ENCODE measurements at places on chromosomes 6 and 20.

DNA sequence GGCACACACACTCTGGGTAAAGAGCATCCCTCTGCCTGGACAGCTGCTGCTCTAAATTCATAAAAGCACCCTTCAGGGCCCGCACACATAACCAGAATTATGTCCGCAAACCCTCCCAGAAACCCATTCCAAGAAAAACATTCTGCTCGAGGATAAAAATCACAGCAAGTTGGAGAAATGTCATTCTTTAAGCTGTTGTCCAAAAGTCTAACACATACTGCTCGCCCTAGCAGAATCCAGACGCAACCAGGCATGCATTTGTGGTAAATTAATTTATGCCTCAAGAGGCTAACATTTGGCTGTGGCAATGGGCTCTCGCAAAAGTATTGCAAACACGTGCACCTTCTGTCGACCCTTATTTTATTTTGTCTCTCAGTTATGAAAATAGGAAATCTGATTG, 116.1 kb upstream of the INSM1 start:
- DNase-seq: no peak

GRCh38 chr6:166575205-166575604, 11.3 kb downstream of the RAMACL start:
- no peak for DNase-seq

DNA sequence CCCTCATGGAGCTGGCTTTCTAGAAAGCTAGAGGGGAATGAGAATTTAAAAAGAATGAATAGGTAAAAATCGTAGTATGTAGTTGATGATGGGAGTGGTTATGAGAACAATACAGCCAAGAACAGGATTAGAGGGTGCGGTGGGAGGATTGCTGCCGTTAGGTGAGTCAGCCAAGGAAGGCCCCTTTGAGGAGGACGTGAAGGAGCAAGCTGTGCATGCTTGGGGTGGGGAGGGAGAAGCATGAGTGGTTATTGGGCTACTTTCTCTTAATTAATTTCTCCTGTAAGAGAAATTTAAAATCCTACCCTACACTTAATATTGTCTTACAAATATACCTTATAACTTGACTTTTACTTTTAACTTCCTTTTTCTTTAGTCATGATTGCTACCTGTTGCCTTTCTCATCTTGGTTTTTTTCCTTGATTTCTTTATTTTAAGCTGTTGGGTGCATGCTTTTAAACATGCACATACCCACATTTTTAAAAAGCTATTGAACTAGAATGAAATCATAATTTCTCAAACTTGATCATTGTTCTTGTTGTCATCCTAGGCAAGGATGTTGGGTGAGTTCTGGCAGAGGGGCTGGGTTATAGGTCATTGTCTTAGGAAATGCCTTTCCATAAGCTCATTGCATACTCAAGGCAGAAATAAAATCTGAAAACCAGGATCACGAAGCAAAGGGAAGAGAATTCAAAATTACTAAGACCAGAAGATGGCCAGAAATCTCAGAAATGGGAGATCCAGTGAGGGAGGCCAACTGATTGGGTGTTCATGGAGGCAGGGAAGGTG, 114.5 kb downstream of the TCP11 start:
- DNase-seq: no peak

GRCh38 chr20:7883741-7884140, 56.5 kb downstream of the HAO1 start:
- no peak for DNase-seq

- DNase-seq: no peak
These were observed 4.0 kb downstream of the SOX18 start for GRCh38 chr20:64045346-64046011.

- no peak for DNase-seq
These were observed 308.5 kb downstream of the BMP7 start for GRCh38 chr20:56957737-56958553.

DNA sequence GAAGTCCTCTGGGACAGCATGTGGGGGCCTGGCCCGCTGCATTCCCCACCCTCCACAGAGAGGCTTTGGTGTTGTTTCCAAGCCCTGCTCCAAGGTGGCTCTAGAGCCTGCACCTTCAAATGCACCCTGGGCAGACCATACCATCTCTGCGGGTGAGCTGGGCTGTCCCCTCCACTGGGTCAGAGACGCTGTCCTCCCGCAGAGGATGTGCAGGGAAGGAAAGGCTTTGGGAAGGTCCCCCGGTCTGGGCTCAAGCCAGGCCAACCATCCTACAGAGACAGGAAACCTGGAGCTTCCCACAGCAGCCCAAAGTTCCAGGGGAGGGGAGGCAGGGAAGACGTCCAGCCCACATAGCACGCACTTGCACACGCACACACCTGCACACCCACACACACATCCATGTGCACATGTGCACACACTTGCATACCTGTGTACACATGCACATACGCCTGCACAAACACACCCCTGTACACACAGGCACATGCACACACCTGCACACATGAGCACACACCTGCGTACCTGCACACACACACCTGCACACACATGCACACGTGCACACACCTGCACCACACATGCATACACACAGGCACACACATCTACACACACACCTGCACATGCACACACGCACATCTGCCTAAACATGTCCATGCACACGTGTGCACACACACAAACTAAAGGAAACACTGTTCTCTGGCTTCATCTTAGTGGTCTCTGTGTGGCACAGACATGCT, 155.4 kb downstream of the ERMARD start:
- no peak for DNase-seq

DNA sequence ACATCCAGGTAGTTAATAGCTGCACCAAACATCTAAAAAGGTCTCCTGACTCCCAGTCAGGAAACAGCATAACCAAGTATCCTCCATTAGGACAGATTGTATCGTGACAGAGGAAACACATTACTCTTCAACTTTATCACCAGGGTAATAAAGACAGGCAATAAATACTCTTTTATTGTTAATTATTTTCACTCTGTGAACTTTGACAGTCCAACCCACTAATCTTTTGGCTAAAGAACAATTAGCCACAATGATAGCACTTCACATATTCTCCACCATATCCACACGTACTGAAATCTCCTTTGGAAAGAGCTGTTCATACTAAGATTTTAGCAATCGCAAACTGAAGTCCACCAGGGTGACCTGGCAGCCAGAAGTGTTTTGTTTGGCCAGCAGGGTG, 46.4 kb downstream of the ARHGAP18 start:
- no peak for DNase-seq

DNA sequence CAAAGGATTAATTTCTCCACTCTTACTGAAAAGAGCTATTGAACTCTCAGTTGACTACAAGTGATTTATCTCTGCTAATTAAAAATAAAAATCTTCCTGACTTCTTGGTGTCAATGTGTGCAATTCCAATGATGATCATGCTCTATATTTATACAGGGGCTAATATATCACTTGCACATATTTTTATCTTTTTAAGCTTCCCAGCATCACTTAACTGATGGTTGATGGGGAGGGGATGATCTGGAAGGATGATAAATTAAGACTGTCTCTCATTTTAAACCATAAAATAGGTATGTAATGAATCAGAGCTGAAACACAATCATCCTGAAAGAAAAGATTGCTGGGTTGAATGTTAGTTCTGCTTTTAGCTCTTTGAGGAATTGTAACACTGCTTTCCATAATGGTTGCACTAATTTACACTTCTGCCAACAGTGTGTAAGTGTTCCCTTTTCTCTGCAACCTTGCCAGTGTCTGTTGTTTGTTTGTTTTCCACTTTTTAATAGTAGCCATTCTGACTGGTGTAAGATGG, 169.6 kb upstream of the ECI2 start:
- DNase-seq: peak; percentile 11

DNA sequence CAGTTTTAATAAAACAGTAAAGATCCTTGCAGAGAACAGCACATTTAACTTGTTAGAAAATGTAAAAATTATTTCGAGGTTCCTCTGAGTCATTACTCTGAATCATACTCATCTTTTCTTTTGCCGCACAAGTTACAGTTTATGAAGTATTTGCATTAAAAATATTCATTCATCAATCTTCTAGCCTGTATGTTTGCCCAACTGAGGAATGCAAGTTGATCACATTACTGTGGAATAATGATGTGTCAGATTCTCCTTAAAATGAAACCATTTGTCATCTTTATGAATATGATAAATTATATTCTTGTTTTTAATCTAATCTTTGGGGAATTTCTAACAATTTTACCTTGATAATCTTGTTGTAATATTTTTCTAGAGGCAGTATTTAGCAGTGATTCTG, 340.4 kb upstream of the OPRM1 start:
- no peak for DNase-seq

DNA sequence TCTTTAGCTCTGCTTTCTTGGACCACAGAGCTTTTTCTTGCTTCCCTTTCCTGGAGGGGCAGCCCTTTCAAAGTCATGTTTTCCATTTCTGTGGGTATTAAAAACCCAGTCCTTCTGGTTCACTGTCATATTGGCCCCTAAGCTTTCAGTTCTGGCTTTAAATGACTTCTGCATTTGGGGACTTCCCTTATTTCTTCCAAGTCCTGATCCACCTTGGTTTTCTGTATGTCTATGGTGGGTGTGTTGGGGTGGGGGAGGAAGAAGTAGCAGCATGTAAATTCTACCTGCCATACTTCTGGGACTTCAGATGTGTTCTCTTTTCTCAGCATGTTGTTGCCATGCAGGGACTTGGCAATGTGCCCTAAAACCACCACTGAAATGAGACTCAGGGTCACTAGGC, 77.1 kb upstream of the EMILIN3 start:
- peak; percentile 95 for DNase-seq

DNA sequence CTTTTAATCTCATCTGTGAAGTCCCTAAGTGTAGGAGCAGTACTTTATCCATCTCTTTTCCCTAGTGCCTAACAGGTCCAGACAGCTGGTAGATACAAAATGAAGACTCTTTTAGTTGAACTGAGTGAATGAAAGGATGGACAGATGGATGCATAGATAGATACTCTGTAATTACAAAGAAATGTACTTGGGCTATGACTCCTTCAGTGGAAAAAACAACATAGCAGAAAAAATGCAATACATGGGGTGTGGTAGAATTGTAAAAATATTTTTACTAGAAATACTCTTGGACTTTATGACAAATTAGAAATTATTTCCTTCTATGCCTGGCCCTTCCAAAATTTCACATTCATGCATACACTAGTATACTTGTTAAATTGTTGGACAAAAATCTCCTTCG, 29.3 kb downstream of the KCNQ5 start:
- no peak for DNase-seq

GRCh38 chr20:31841928-31842327, 3.5 kb downstream of the FOXS1 start:
- no peak for DNase-seq

DNA sequence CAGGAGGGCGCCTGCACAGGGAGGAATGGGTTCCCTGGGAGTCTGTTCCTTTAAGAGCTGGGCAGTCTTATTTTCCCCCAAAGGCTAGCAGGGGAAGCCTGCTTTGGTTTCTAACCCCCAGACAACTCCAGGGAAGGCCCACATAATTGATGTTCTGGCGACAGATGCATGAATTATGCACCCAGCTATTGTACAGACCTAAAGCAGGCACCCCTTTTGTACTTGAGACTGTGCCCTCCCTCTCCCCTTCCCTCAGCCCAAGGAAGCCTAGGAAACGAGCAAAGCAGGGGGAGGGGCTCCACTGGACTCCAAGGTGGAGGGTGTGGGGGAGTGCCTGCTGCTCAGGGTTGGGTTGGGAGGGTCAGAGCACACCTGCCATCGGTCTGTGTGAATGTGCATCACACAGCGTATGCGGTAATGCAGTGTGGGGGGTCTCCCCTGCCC, 102.1 kb downstream of the KCNB1 start:
- DNase-seq: no peak

DNA sequence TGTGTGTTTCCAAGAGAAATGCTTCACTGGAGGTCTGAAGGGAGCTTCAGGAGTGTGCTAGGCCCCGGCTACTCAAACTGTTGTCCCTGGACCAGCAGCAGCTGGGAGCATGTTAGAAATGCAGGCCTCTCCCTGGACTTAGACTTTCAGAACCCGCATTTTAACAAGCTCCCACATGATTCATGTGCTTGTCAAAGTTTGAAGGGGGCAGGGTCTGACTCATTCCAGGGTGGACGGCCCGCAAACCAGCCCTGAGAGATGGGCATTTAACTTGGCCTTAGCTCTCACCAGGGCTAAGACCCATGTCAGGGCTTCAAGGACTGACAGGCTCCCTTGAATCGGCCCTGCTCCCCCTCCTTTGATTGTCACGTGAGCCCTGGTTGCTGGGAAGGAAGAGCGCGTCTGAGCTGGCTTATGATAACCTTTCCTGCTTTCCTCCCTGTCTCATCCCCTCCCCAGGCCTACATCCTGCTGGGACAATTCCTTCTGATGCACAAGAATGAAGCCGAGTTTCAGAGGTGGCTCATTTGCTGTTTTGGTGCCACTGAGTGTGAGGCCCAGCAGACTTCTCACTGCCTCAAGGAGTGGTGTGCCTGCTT, 35.5 kb downstream of the BANF2 start:
- no peak for DNase-seq

GRCh38 chr6:73169111-73169510, 56.2 kb downstream of the KHDC1L start:
- no peak for DNase-seq

DNA sequence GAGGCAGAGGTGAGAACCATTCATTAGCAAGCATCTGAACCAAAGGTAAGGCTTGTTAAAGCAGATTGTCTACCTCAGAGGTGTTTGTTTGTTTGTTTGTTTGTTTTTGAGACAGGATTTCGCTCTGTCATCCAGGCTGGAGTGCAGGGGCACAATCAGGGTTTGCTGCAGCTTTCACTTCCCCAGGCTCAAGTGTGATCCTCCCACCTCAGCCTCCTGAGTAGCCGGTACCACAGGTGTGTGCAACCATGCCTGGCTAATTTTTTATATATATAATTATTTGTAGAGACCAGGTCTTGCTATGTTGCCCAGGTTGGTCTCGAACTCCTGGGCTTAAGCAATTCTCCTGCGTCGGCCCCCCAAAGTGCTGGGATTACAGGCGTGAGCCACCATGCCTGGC, 17.2 kb downstream of the CYP39A1 start:
- no peak for DNase-seq

DNA sequence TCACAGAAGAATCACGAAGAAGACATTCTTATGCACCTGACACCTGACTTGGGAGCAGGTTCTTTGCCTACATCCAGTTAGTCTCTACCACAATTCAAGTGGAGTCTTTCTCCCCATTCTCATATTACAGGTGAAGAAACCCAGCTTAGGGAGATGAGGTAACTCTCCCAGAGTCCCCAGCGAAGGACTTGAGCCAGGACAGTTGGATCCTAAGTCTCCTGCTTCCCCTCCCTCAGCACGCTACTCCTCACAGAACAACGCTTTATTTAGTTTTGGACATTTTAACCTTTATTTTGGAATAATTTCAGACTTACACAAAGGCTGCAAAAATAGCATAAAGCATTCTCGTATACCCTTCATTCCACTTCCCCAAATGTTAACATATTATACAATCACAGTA, 824 bp upstream of the CSTL1 start:
- no peak for DNase-seq
